Esophagus muscularis mucosa (tissue), 4 donors: ENCODE measurements at places on chromosomes 5 and 9. TPM values are rescaled to one million over a fixed set of nuclear protein-coding genes. Genes with fewer than 3 reads are reported as not detected.

- DNase-seq = no peak
Observed at GRCh38 chr5:159244163-159244562, 18.9 kb upstream of the UBLCP1 start.

GRCh38 chr5:14595891-14596290 lies 14.3 kb downstream of the OTULINL start:
- no peak for DNase-seq

GRCh38 chr9:87579781-87580541 lies 82.3 kb downstream of the DAPK1 start:
- DNase-seq = no peak

The WNK2 gene
- total RNA-seq = 18.6 TPM
